Activated CD4-positive, CD25-positive, alpha-beta regulatory T cell treated with anti-CD3 and anti-CD28 coated beads, Interleukin-2, amount 50 U/mL, for 16 hours (primary cell): ENCODE measurements at places on chromosomes 4 and X.

DNA sequence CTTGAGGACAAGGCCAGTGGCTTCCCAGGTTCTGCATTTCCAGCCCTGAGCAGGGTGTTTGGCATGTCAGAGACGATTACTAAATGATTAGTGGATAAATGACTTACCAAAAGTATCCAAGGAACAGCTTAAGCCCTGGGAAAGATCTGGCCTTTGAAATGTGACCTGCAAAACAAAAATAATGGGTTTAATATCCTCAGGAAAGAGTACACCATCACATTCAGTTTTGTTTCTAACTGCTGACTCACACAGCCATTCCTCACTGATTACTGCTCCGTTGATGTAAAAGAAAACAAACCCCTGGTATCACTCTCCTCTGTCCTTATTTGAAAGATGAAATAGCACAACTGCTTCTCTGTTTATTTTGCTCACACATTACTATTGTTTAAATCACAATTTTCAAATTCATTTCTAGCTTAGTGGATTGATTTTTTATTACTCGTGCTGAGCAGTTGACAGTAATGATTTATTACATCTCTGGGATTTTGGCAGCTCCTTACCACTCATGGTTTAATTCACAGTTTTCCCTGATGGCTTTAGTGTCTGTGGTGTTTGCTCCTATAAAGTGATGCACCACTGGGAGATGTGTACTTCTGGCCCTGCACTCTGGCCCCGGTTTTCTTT, 117.0 kb downstream of the CBLL2 start:
- DNase-seq: no peak

DNA sequence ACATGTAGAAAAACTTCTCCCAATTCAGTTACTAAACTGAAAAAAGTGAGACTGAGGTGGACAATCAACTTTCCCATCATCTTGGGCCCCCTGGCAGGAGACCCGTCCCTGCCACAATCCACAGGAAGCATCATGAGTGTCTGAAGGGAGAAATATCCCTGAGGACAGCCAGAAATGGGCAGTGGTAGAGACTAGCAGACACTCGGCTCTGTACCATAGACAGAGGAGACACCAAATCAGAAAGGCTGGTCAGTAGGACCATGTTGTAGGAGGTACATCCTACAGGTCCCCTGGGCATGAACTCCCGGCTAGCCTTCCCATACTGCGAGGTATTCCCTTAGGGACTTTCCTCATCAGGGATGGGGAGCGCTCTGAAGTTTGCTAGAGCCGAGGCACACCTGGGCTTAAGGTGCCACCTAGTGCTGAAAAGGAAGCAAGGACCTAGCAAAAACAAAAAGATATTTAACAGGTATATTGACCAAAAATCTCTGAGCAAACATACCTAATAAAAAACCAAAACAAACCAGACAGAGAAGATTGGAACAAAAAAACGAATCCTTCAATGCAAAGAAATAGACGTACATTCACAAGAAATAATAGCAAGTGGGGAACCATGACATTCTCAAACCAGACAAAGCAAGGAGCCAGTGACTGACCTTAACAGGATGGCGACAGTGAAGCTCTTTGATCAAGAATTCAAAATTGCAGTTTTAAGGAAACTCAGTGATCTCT, 55.6 kb downstream of the HAUS3 start:
- no peak for DNase-seq

DNA sequence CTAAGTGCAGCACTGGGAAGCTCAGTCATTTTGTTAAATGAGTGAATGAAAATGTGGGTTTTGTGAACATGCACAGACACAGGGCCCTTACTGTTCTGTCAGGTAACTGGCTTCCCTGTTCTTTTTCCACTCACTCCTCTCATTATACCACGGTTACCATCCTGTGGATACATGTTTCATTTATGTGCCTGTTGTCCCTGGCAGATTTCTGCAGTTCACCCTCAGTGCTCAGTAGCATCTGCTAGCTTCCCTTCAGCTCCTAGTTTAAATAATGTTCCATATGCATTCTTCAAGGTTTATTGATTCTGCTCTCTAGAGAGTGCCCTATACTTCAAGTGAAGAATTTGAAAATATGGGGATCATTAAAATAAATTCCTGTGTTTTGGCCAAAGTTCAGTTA, 1634.3 kb upstream of the ADGRL3 start:
- DNase-seq: no peak

GRCh38 chr4:128776794-128777216, 32.7 kb upstream of the JADE1 start:
- DNase-seq: no peak

DNA sequence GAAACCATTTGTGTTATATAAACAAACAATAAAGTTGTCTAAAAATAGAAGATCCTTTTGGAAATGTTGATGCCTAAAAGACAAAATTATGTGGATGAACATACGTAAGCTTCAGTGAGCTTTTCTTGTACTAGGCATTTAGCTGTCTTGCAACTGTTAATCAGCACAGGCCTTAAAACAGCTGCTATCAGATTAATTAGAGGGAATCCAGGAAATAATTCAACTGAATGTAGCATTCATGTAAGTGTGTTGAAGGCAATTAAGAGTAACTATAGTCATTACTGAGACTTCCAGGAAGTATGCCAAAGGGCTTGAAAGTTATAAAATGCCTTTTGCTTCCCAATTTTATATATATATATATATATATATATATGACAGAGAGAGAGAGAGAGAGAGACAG, 248.7 kb downstream of the IL1RAPL1 start:
- no peak for DNase-seq

GRCh38 chr4:171583790-171584189, 229.4 kb upstream of the GALNTL6 start:
- DNase-seq: no peak

DNA sequence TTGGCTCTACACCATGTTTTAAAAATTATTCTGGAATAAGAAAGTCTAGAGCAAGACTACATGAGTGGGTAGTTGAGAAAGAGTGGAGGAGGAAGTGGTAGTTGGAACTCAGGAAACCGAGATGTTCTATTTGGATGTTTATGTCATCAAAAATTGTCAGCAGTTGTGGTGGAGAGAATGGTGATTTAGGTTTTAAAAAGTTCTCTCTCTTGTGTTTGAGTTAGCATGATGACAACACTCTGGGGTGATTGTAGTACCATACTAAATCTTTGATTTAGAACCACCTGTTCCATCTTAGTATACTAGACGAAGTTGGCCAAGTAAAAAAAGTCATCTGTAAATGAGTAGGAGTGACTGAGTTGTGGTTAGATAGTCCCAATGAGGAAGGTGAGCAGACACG, 40.7 kb downstream of the KLHL2 start:
- DNase-seq: no peak

- no peak for DNase-seq
Measured at GRCh38 chr4:100422894-100423293, 94.9 kb downstream of the EMCN start.

GRCh38 chrX:13101441-13102139, 57.2 kb upstream of the FAM9C start:
- no peak for DNase-seq

- no peak for DNase-seq
Measured at GRCh38 chrX:63855896-63856295, 70.9 kb upstream of the ARHGEF9 start.

DNA sequence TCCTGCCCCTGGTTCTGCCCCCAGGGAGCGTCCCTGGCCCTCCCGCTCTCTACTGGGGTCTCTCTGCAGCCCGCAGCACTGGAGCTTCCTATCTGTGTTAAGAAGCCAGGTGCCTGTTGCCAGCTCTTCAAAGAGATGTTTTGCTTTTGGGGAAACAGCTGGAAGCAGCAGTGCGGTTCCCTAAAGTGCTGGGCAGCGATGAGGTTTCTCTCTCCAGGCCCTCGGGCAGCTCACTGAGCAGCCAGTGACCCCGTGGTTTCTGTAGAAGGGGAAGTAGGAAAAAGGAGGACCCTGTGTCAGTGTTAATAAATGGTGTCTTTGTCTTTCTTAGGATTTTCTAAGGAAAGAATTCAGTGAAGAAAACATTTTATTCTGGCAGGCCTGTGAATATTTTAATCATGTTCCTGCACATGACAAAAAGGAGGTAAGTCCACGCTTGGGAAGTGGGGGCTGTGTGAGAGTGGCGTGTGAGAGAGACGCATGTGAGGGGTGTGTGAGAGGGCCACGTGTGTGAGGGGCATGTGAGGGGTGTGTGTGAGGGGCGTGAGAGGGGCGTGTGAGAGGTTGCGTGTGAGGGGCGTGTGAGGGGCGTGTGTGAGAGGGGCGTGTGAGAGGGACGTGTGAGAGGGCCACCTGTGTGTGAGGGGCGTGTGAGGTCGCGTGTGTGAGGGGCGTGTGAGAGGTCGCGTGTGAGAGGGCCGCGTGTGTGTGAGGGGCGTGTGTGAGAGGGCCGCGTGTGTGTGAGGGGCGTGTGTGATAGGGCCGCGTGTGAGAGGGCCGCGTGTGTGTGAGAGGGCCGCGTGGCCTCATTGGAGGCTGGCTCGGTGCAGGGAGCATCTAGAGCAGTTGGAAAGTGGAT, 27.1 kb upstream of the HGFAC start:
- DNase-seq: no peak

GRCh38 chr4:79651456-79651855, 243.4 kb upstream of the GK2 start:
- no peak for DNase-seq

GRCh38 chrX:16119353-16120220, 3.8 kb upstream of the GRPR start:
- no peak for DNase-seq

DNA sequence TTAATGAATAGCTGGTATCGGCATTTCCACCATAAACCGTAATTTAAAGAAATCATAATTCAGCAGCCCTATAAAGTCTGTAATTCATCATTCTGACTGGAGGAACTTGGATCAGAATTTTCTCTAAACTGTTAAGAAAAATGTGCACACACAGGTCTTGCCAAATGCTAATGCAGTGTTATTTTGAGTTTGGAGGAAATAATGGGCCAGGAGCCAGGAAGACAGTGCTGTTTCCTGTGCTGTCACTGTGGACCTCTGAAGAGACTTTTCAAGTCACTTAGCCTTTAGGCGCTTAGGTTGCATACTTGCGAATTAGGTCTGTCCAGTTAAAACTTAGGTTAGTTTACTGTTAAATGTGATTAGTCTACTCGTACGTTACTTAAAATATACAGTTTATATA, 137.5 kb upstream of the ANXA3 start:
- no peak for DNase-seq

DNA sequence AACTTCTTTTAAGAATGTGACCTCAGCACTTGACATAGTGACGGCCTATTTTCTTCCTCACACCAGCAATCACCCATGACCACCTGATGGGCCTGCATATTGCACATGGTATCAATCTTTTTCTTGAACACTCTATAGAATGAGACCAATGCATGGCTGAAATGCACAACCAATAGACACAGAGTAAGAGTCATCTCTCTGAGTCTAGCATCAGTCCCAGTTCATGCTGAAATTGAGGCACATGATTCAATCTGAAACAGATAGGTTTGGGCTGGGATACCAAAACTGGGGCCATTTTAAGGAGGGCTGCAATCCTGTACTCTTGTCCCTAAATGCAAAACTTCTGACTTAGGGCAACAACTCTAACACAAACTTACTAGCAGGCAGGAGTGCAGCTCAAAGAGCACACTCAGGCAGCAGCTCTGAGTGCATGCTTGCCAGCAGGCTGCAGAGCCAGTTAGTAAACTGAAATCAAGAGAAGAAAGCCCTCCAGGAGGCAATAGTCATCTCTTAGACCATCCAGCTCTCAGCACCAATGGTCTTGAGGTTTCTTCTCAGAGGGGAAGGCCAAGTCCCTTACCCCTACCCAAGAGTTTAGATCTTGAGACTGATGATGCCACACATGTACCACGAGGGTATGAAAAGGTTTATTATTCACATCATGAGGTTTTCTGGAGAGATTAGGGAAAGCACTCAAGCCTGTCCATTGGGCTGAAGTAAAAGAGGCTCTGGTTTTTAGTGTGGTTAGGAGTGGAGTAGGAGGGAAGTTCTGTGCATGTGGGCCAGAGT, 24.7 kb upstream of the GPR101 start:
- no peak for DNase-seq

DNA sequence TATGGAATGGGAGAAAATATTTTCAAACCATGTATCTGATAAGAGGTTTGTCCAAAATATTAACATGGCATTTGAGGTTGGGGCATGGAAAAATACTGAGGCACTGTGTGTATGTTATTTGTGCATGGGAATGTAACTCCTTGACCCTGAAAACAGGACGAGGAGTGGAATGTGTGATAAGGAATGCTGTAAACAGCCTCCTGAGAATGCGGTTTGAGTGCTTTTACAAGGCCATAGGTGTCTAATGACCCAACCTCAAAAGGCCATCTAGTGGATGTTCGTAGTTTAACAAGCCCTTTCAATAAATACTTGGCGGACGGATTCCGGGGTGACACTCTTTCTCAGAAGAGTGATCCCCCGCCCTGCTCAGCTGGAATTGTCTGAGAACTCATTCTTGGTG, 162.9 kb upstream of the USP9X start:
- no peak for DNase-seq

DNA sequence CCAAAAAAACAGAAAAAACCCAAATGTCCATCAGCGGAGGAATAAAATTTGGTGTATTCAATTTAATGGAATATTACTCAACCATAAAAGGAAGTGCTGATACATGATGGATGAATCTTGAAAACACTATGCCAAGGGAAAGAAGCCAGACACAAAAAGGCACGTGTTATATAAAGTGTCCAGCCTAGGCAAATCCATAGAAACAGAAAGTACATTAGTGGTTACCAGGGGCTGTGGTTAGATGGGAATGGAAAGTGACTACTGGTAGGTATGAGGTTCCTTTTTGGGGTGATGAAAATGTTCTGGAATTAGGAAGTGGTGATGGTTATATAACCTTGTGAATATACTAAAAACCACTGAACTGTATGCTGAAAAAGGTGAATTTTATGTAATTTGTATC, 3.5 kb upstream of the CDKL2 start:
- DNase-seq: no peak

GRCh38 chr4:84925558-84925957, 40.9 kb downstream of the WDFY3 start:
- no peak for DNase-seq

DNA sequence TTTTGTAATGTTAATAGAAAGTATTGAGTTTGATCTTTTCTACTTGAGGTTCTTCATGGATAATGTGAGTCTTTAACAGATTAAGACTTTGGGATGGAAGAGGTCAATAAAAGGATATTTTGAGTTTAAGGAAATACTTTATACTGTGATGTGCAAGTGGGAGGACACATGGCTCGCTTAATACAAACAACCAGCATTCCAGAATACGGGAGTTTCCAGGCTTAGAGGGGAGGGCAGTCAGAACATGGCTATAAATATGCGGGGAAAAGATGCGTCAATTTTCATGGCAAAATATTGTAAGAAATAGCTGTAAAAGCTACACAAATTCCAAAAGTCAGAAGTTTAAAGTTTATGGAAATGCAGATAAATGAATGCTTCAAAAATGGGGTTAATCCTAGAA, 192.3 kb downstream of the AASDH start:
- DNase-seq: no peak

DNA sequence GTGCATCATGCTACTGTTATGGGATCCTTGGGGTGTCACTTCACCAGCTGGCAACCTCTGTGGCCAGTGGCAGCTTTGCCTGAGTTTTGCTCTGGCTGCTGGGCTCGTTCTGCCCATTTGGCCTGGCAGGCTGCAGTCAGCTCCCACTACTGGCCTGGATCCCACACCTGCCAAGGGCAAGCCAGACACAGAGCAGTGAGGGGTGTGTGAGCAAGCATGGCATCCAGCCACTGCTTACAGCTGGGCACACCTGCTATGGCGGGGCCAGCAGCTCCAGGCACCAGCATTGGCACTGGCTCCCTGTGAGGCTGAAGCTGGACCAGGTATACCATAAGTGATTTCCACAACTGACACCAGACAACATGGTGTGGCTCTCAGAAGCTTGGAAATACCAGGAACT, 183.4 kb downstream of the NPFFR2 start:
- DNase-seq: no peak
